ENCODE measurements at places on chromosomes 12 and 14.

DNA sequence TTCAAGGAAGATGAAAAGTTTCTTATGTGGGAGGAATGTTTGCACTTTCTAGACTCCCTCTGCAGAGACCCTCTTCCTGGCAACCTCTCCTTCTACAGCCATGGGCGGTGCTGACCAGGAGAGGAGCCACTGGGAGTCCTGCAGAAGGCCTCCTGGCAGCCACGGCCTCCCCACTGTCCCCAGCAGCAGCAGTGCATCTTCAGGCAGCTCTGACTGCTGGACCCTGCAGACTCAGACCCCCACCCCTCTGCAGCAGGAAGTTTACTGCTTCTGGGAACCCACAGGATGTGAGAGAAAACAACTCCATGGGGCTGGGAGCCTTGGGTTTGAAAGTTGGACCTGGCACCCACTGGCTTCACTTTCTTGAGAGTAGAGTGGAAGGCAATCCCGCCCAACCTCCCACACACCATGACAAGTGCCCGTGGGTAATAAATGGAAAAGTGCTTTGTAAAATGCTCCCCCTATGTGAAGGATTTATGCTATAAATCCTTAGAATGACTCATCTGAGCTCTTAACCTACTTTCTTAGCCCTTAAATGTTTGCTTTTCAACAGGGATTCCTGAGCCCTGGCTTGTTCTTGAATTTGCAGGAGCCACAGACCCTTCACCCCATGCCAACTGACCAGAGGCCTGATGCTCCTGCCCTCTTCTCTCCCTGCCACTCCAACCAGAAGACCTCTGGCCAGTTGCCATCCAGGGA lies 37.5 kb upstream of the DDX11 start:
- DNase-seq, result no peak

GRCh38 chr12:11805680-11806079 lies 156.2 kb downstream of the ETV6 start:
- DNase-seq, result no peak

GRCh38 chr12:89994911-89995310 lies 286.3 kb upstream of the ATP2B1 start:
- DNase-seq, result peak; percentile 25

- DNase-seq, result no peak
Observed at GRCh38 chr12:117034249-117034648, 65.0 kb downstream of the TESC start.

DNA sequence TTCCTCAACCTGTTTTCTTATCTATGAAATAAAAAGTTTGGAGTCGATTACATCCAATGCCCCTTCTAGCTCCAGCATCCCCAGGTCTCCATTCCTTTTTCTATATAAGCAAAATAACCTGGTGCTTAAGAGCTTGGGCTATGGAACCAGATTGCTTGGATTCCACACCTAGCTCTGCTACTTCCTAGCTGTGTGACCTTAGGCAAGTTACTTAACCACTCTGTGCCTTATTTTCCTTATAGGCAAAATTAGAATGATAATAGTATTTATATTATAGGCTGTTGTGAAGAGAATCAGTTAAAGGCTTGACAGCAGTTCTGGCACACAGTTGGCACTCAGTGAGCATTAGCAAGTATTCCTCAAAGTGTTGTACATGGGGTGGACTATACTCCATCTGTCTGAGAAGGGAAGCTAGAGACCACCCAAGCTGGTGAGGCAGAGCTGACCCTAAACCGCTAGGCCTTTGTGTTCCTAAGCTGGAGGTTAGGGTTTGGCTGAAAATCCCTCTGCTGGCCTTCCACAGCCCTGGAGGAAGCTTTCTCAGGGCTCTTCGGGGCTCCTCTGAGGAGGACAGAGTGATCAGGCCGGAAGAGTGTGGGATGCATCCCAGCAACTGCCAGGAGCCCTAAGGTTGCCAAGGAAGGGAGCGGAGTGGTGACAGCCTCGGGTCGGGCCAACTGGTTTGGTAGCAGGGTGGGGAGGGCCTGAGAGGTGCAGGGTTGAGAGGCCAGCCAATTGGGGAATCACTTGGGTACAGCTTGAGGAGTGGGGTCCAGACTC lies 6.0 kb upstream of the KRT4 start:
- DNase-seq, result no peak

DNA sequence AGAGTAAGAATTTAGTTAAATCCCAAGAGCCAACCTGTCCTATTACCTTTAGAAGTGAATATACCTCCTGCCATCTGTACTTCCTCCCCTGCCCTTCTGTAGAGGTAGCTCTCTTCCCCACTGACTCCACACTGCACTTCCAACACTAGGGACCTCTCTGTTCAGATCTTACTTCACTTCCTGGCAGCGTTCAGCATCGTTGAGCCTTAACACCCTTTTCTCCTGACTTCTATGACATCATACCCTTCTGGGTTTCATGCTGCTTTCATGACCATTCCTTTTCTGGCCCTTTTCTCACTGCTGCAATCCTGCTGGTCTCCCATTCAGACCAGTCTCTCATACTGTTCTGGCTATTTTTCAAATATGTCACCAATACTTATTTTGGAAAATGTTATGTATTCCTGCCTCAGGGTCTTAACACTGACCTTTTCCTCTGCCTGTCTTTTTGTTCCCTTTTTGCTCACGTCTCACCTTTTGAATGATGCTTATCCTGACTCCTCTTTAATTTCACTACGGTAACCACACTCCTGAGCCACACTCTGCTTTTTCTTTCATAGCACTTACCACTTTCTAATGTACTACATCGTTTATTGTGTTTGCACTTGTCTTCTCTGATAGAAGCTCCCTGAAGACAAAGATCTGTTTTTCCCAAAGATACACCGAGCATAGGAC lies 67.6 kb downstream of the PLEKHA5 start:
- no peak for DNase-seq

DNA sequence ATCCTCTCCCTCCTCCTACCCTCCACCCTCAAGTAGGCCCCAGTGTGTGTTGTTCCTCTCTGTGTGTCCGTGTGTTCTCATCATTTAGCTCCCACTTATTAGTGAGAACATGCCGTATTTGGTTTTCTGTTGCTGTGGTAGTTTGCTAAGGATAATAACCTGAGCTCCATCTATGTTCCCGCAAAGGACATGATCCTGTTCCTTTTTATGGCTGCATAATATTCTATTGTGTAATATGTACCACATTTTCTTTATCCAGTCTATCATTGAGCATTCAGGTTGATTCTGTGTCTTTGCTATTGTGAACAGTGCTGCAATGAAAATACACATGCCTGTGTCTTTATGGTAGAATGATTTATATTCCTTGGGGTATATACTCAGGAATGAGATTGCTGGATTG lies 30.5 kb downstream of the JDP2 start:
- DNase-seq, result no peak

DNA sequence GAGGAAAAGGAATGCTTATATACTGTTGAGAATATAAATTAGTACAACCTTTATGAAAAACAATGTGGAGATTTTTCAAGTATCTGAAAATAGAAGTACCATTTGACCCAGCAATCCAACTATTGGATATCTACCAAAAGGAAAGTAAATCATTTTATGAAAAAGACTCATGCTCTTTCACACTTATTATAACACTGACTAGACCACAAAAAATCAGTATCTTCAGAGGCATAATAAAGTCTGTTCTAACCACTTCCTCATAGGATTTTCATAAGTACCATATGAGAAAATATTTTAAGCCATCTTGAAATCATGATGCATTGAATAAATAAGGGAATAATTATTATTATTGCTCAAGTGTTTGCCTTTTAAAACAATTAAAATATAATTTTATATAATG lies 90.8 kb downstream of the SLCO1B1 start:
- no peak for DNase-seq

DNA sequence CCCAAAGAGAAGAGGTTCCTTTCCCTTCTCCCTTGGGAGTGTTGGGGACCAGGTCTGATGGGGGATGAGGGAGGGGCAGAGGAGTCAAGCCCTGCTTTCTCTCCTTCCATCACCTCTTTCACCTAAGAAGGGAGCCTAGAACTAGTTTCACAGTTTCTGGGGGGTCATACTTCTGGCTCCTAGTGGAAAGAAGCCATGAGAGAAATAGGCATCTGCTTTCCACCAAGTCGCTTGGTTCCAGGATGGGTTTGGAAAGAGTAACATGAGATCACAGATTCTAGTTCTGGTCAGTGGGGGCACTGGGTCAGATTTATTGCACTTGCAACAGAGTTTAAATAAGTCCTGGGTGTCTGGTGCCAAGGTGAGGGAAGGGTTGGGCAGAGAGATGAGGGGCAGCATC lies 10.5 kb upstream of the ZNF385A start:
- DNase-seq, result no peak

- DNase-seq, result no peak
Observed at GRCh38 chr12:102436867-102437266, 43.5 kb downstream of the IGF1 start.

GRCh38 chr12:8950702-8951478 lies 1.4 kb upstream of the M6PR start:
- no peak for DNase-seq

GRCh38 chr12:92961949-92962348 lies 32.9 kb upstream of the EEA1 start:
- DNase-seq, result no peak

DNA sequence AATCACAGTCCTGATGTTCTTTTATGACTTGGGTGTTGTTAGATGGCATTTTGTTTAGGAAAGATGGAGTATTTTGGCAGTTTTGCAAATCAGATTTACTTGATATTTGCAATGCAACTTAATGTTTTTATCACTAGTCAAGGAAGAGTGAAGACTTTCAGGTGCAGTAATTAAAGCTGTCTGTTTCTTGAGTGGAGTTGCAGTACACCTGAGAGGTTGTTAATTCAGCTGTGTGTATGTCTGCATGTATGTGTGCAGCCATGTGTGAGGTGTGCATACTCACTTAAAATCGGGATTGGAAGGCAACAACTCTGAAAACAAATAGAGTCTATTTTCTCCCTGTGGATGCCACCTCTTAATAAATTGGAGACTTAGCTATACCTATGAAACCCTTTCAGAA lies 94.5 kb downstream of the RMST start:
- DNase-seq, result no peak

DNA sequence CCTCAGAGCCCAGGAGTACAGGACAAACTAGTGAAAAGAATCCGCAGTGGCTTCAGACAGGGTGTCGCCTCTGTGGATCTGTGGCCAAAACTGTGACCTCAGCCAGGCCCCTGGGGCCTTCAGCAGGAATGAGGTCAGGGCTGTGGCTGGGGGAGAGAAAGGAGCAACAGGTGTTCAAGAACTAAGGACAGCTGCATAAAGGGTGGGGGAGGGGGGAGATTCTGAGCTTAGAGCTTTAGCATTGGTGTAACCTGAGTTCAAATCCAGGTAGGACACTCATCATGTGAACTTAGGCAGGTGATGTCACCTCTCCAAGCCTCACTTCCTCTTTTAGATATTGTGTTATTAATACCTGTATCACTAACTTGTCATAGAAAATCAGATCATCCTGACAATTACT lies 40.9 kb upstream of the CORO1C start:
- DNase-seq, result peak; percentile 19

- no peak for DNase-seq
Observed at GRCh38 chr12:113815031-113815430, 151.1 kb downstream of the RBM19 start.

DNA sequence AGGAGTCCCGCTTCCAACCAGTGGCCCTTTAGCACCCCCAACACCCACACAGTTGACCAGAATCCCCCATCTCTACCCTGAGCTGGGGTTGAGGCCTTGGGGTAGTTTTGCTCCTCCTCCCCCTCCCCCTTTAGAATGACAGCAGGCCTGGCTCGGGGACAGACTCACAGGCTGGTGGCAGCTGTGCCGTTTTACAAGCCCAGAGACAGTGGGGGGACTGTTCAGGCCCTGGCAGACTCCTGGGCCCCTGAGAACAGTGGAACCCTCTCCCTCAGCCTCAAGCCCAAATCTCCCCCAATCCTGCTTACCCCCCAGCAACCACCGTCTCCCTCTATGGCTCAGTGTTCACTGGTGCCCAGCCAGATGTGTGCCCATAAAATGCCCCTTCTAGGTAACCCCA lies 10.1 kb downstream of the TMEM119 start:
- peak; percentile 57 for DNase-seq

DNA sequence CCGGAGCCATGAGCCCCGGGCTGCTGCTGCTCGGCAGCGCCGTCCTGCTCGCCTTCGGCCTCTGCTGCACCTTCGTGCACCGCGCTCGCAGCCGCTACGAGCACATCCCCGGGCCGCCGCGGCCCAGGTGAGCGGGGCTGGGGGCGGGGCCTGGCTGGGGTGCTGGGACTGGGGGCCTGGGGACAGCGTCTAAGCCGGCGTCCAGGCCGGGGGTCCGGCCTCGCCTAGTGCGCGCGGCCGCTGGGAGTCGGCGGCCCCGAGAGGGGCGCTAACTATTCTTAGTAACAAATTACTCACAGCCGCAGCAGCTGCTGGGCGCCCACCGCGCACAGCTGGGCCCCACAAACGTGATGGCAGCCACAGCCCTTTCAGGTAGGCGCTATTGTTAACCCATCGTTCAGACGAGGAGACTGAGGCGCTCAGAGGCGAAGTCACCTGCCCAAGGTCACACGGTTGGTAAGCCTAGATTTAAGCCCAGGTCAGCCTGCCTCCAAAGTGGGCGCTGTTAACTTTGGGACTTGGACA lies 374 bp downstream of the CYP46A1 start:
- DNase-seq, result no peak

DNA sequence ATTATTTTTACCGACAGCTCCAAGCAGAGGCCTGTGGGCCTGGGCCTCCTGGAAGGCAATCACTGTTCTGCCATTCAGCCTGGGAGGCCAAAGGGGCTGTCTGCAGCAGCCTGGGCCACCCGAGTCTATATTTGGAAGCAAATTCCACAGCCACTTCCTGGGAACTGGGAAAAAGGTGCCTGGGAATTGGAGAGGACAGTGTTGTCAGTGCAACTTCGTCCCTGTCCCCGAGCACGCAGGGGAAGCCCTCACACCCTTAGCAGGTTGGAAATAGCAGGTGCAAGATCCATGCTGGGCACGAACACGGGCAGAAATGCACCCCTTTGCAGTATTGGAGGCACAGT lies 9.6 kb upstream of the TBX5 start:
- DNase-seq, result no peak

- DNase-seq, result no peak
Observed at GRCh38 chr12:32949815-32950214, 53.2 kb upstream of the PKP2 start.

GRCh38 chr14:100708425-100709288 lies 18.0 kb upstream of the DLK1 start:
- peak; percentile 42 for DNase-seq

GRCh38 chr12:6201213-6201608 lies 1.0 kb downstream of the CD9 start:
- DNase-seq, result no peak

DNA sequence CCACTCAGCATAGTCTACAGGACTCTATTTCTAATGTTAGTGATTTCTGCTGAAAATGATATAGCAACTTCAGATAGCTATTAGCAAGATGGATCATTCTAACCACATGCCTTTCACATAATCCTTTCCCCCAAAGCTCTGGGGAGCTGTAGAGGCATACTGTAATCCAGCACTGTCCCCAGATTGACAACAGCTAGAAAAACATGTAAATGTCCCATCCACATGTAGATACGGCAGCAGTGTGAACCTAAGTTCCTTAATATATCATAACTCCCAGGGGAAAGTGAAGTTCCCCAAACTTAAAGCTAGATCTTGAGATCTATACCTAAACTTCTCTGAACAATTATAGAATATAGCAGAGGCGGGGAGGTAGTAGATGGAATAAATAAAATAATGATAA lies 14.0 kb downstream of the ZNF664 start:
- no peak for DNase-seq

Measured in NCI-H524 (cell line).